Activated gamma-delta T cell treated with Interleukin-2 at 50 U/mL for 16 hours (primary cell): ENCODE measurements at places on chromosomes 1 and 21.

DNA sequence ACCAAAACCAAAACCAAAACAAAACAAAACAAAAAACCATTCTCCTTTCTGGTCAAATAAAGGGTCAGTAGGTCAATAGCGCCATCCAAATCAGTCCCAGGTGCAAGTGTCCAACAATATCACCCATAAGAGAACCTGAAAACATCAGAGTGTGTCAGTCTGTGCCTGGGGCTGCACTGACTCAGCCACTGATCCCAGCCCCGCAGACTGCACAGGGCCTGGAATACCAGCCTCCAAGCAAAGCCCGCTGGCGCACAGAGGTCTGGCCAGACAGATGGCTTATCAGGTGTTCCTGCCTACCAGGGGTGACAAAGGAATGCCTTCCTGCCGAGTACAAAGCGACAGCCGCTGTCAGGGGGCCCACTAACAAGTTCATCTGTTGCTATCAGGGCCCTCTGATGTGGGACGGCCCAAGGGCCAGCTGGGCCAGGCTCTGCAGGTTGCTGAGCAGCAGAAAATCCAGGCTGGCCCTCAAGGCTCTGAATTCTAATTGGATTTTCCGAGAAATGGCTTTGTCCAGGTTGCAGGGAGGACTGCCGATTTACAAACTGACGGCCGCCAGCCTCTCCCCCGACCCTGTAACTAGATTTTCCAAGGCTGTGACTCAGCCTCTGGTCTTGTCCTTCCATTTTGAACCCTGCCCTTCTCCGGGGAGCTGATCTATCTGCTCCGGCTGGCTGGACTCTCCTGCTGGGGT is 13.7 kb upstream of the TMEM51 start:
- no peak for DNase-seq

DNA sequence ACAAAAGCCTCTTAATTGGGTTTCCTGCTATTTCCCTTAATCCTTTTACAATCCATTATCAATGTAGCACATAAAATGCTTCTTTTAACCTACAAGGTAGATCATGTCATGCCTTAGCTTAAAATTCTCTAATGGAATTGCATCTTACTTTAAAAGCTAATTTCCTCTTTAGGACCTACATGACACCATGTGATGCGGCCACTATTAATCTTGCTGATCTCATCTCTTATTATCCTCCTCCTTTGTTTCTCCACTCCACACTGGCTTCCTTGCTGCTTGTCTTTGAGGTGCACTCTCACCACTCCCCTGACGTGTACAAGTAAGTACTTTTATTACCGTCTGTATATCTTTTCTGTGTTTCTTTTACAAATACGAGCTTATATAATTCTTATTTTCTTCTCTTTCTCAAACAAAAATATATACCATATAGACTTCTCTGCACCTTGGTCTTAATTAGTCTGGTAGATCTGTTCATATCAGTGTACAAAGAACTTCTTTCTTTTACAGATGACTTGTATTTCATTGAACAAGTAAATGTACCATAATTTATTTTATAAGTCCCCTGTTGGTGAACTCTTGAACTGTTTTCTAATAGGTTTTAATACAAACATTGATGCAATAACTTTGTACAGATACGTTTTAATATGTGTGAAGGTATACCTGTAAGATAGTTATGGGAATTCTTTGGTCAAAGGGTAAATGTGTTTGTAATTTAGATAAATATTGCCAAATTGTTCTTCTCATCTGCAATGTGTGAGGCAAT is 28.2 kb downstream of the GPR88 start:
- DNase-seq: no peak

- no peak for DNase-seq
These were observed 722.2 kb downstream of the MATN1 start for GRCh38 chr1:30001011-30001731.

DNA sequence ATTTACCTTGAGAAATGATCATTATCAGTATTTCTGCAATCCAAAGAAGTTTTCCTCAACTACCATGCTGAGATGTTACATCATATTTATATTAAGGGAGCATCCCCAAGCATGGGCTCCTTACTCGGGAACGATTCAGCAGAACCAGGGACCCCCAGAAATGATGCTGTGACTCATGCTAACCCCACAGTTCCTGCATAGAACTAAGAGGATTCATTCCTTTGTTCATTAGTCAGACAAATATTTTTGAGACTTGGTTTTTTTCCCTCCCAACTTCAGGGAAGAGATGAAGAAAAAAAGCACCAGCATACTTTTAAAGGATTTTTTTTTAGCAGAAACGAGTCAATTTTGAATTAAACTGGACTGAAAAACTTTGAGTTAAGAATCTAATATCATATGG is 49.2 kb upstream of the COL24A1 start:
- no peak for DNase-seq

GRCh38 chr1:81053826-81054225 is 746.9 kb upstream of the ADGRL2 start:
- no peak for DNase-seq

DNA sequence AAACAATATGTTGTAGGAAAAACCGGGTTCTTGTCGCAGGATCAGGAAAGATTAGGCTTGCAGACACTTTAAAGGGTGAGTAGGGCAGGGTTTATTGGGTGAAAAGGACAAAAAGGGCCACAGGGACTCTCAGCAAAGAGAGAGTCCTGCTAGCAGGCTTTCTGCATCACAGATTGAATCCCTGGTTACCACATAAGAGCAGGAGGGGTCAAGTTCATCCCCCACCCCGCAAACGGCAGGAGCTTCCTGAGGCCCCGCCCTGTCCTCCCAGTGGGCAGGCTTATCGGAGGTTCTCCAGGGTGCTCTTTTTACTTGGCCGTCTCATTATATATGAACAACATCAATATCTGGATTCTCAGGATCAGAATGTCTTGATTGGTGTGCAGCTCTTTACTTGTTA is 47.7 kb downstream of the SYCP1 start:
- DNase-seq: no peak

DNA sequence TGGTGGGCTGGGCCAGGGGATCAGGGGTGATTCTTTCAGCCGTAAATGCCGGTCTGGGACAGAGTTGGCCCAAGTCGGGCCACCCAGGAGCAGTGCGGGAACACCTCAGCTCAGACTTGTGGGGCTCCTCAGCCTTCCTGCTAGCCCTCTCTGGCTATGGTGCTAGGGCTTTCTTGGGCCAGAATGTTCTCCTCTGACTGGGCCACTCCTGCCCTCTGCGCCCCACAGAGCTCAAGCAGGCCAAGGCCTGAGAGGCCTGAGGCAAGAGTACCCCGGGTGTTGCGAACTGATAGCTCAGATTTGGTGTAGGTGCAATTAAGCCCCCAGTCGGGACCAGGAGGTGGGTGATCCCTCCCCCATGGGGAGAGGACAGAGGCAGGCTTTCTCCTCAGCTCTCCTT is 51.8 kb downstream of the LGR6 start:
- no peak for DNase-seq

GRCh38 chr1:36673202-36673601 is 190.5 kb upstream of the CSF3R start:
- DNase-seq: no peak

- DNase-seq: no peak
These were observed 18.8 kb downstream of the EMC1 start for GRCh38 chr1:19232524-19232846.

DNA sequence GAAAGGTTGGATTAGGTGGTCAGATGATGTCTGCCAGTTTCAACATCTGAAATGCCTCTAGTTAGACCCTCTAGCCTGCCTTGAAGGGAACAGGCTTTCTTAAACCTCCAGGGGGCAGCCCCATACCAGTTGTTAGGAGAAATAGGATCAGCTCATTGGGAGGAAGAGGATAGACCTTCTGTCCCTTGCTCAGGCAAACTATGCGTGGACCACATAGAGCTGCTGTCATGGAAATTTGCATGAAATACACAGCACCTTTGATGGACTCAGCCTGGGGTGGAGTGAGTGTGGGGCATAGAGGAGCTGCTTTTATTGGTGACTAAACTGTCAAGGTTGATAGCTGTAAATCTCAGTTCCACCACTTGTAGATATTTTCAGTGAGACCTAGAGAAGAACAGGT is 38.4 kb upstream of the SPAG17 start:
- no peak for DNase-seq

DNA sequence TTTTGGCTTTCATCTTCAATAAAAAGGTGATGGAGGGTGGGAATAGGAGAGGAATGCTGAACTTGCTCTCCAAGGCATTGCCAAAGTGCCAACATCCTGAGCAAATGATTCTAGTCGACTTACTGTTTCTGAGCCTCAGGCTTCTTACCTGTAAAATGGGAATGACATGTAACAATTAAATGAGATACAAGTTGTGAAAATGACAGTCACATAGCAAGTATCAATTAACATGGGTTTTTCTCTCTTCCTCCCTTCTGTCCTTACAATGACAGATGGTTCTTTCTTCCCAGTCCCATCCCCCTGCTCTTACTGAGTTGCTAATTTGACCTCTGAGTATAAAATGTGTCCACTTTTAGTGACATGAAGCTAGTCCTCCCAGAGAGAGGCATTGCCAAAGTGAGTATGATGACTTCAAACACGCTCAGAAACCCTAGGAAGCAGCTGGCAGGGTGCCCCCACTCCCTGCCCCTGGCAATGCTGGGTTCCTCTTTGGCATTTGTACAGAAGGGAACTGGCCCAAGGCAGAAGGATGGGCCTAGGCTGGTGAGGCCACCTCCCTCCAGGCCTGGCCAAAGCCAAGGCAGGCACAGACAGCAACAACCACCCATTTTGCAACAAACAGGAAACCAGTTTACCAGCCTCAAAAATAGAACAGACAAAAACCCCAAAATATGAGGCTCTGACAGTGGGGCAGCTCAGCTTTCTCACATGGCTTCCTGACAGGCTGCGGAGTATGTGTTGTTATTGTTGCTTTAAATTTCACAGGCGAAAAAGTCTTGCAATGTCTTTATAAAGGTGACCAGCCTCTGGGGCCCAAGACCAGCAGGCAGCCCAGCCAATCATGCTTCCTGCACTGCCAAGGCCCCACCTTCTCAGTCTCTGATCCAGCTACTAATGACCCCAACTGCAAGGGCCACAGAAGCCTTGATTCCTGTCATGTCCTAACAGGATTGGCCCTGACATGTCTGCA is 115.9 kb downstream of the HIVEP3 start:
- DNase-seq: peak; percentile 44

DNA sequence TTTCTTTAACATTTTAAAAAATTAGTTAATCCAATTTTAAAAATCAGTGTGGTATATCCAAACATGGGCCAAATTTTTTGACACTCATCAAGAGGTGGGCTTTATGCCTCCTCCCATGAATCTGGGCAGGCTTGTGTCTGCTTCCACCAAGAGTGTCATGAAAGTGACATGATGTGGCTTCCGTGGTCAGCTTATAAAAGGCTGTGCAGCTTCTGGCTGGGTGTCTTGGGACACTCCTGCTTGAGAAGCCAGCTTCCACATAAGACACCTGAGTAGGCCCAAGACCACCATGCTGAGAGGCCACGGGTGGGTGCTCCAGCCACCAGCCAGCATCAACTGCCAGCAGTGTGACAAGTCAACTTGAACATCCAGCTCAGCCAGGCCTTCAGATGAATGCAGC is 74.3 kb upstream of the RUNX3 start:
- DNase-seq: no peak

DNA sequence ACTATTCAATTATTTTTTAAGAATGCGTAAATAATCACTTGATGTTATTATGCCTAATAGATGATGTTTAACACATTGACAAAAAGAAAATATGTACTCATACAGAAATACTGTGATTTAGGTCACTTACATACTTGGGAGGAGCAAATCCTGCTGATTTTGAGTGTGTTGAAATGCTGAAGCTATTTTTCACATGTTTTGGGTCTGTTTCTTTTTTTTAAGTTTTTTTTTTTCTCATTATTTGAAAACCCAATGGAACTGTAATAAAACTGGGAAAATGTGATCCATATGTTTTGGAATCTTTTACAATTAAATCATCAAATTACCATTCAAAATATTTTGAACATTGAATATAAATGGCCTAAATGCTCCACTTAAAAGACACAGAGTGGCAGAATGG is 366.2 kb upstream of the ADAMTS5 start:
- DNase-seq: no peak
